T-helper 1 cell treated with Interleukin-12 subunit alpha and Interleukin-12 subunit beta and Interleukin-4 antibody, amounts not matched to agents 30 ng/mL and 1 ng/mL, for 36 hours (primary cell): ENCODE measurements at places on chromosomes 16 and 17. TPM values are rescaled to one million over a fixed set of nuclear protein-coding genes. Genes with fewer than 3 reads are reported as not detected.

Gene PER1
- total RNA-seq = 33.5 and 34.8 TPM in 2 replicates

Gene C17orf58
- 6.0 and 7.8 TPM in 2 replicates for total RNA-seq

Gene C16orf96
- 0.07 and 0.15 TPM in 2 replicates for total RNA-seq

Gene INCA1
- 0.22 and 0.76 TPM in 2 replicates for total RNA-seq

Gene SCNN1B
- total RNA-seq = not detected in 2 replicates

Gene RNU2-1
- total RNA-seq = 6,239 and 6,244 TPM in 2 replicates

Gene LRRC37A
- total RNA-seq = 2.3 and 3.5 TPM in 2 replicates

Gene ASGR1
- 1.5 and 2.5 TPM in 2 replicates for total RNA-seq

Gene WSCD1
- not detected in 2 replicates for total RNA-seq

Gene RNF222
- total RNA-seq = 0.07 TPM in 1 of 2 replicates, not detected in the other

Gene CPHXL2
- not detected in 2 replicates for total RNA-seq

Gene CD300H
- not detected in 2 replicates for total RNA-seq

Gene TPSD1
- total RNA-seq = not detected in 2 replicates

Gene SLC13A2
- total RNA-seq = not detected in 2 replicates

Gene GPR142
- not detected in 2 replicates for total RNA-seq

Gene IGFALS
- 0.22 TPM in 2 replicates for total RNA-seq

Gene G6PC1
- total RNA-seq = not detected in 2 replicates

Gene CRYBA1
- not detected in 2 replicates for total RNA-seq

Gene KRTAP4-9
- not detected in 2 replicates for total RNA-seq

Gene VTN
- total RNA-seq = 0.12 and 0.41 TPM in 2 replicates

Gene ETV4
- 0.71 and 1.0 TPM in 2 replicates for total RNA-seq

Gene KRTAP9-4
- total RNA-seq = not detected in 2 replicates

Gene VPS9D1
- 10.7 and 12.0 TPM in 2 replicates for total RNA-seq

Gene SYT17
- total RNA-seq = not detected in 2 replicates

Gene FHOD1
- 104 and 106 TPM in 2 replicates for total RNA-seq

Gene KIF2B
- total RNA-seq = not detected in 2 replicates

Gene COQ7
- 12.2 and 14.8 TPM in 2 replicates for total RNA-seq

Gene CHST5
- not detected in 2 replicates for total RNA-seq
